Spinal cord (tissue), 10 donors: ENCODE measurements at places on chromosomes 3 and 15.

GRCh38 chr15:50476143-50476542 lies 51.9 kb downstream of the USP8 start:
- DNase-seq: no peak

GRCh38 chr3:56976651-56977560 lies 83.6 kb upstream of the SPATA12 start:
- DNase-seq: no peak

DNA sequence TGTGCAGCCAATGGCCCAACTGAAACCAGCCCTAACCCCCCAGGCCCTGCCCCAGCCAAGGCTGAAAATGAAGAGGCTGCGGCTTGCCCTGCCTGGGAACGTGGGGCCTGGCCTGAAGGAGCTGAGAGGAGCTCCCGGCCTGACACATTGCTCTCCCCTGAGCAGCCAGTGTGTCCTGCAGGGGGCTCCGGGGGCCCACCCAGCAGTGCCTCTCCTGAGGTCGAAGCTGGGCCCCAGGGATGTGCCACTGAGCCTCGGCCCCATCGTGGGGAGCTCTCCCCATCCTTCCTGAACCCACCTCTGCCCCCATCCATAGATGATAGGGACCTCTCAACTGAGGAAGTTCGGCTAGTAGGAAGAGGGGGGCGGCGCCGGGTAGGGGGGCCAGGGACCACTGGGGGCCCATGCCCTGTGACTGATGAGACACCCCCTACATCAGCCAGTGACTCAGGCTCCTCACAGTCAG lies 11.2 kb downstream of the MAP1A start:
- no peak for DNase-seq

- no peak for DNase-seq
Measured at GRCh38 chr3:89584398-89584797, 477.0 kb downstream of the EPHA3 start.

GRCh38 chr3:22292681-22293080 lies 541.7 kb upstream of the ZNF385D start:
- no peak for DNase-seq

DNA sequence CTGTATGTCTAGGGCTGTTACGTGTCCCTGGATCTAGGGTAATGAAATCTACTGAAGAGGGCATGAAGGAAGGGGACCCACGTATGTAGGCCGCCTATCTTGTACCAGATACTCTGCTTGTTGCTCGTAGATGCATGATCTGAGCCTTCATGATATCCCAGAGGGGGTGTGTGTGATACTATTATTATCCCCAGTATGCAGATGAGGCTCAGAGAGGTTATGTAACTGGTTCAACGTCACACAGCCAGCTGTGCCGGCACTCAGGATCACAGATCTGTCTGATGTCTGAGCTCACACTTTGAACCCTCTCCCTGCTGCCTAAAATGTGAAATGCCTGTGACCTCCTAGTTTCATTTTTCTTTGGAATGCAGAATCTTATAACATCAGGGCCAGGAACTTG lies 36.2 kb upstream of the SEC13 start:
- DNase-seq: no peak

GRCh38 chr3:179794355-179794754 lies 141.5 kb downstream of the USP13 start:
- DNase-seq: no peak

DNA sequence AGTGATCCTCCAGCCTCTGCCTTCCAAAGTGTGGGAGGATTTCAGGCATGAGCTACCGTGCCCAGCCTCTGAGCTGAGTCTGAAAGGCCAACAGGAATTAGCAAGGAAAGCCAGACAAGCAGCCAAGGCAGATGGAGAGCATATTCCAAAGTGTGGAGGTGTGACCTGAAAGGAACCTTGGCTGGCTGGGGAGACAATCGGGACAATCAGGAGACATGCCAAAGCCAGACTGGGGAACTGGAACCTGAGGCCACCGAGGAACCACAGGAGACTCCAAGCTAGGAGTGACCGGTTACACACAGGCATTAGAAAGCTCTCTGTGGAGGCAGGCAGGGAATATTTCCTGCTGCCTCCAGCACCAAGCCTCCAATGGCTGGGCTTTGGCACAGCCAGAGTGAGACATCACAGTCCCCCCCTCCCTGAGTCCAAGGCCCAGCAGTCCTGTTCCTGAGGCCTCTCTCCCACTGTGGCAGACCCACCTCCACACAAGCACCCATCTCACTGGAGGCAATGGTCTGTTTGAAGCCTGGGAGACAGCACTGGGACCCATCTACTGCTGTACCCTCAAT lies 4.5 kb upstream of the C15orf39 start:
- DNase-seq: no peak

DNA sequence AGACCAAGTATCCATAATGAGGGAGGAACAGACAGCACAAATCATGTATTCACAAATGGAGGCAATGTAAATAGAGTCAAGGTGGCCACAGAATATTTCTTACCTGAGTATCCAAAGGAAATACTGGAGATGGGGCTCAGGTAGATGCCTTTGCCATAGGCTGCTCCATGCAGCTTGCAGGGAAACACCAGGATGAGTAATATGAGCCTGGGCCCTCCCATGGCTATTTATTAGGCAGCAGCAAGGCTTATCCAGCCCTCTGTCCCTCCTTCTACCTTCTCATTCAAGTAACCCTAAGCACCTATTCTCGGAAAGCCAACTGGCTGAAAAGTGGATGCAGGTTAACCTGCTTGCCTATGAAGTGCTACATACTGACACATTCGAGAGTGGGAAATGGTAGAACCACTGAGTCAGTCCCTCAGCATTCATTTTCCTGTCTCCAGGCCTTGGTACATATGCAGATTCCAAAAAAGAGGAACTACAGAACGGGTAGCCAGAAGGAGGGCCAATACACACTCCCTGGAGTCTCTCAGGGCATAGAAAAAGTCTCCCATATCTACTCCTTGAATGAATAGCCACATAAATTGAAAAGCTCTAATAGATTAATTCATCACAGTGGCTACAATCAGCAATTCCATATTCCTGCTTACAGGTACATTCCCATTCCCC lies 18.3 kb upstream of the PKM start:
- no peak for DNase-seq

DNA sequence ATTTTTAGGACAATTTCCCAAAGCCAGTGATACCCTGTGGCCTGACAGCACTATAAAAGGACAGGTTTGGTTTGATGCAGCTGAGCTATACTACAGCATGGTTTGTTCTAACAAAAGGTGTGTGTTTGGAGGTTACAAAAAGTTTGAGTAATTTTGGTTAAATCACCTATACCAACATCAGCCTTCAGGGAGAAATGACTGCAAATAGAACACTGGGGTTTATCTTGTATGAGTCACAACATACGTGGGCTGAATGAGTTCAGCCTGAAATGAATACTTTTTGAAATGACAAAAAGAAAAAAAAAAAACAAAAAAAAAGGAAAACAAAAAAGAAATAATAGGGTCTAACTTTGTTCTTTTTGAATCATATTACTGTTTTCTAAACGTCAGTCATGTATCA lies 345.7 kb downstream of the CNTN3 start:
- no peak for DNase-seq

DNA sequence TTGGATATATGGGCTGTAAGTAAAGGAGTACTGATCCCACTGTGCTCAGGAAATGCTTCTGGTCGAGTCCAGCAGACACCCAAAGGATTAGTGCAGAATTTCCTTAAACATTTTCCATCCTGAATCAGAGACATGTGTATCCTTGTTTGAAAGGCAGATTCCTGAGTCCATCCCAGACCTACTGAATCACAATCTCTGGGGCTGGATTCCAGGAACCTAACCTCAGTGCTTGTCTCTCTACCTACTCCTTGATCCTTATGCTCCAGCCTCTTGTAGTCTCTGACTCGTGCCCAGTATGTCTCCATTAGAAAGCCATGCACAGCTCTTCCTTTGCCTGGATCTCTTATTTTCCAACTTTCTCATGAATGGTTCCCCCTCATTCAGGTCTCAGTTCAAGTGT lies 585.8 kb downstream of the NLGN1 start:
- no peak for DNase-seq

DNA sequence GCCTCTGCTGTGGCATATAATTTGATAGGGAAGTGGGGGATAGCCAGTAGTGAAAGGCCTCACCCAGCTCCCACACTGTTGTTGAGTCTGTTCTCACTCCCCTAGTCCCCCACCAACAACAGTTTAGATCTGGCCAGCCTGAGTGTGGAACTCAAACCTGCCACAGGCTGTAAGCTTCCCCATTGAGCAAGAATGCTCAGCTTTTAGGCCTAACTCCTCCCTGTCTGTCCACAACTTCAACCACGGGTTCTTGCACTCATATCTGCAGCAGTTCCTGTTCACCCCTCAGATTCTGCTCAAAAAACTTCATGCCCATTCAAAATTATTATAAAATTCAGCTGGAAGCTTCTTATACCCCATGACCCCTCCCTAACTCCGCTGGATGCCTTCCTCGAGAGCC lies 975.1 kb downstream of the NSUN3 start:
- no peak for DNase-seq

- DNase-seq: no peak
Measured at GRCh38 chr3:177068967-177069366, 128.3 kb downstream of the TBL1XR1 start.
